Stromal cell of bone marrow (primary cell): ENCODE measurements at places on chromosomes 13 and 19.

GRCh38 chr13:74015137-74015536 lies 119.1 kb downstream of the KLF12 start:
- no peak for DNase-seq

- no peak for DNase-seq
Measured at GRCh38 chr19:33039108-33039599, 25.5 kb downstream of the RHPN2 start.

- no peak for DNase-seq
Measured at GRCh38 chr19:10501971-10502523, 1.1 kb downstream of the KEAP1 start.

GRCh38 chr19:47427241-47428176 lies 8.2 kb upstream of the MEIS3 start:
- DNase-seq: no peak

- DNase-seq: no peak
Measured at GRCh38 chr13:102873653-102874052, 27.8 kb downstream of the ERCC5 start.

- DNase-seq: peak; percentile 30
Measured at GRCh38 chr19:15358918-15359317, 20.7 kb downstream of the AKAP8 start.

- no peak for DNase-seq
Measured at GRCh38 chr13:51704399-51705313, 99.3 kb downstream of the DHRS12 start.

GRCh38 chr13:95880331-95880730 lies 172.9 kb downstream of the UGGT2 start:
- no peak for DNase-seq

DNA sequence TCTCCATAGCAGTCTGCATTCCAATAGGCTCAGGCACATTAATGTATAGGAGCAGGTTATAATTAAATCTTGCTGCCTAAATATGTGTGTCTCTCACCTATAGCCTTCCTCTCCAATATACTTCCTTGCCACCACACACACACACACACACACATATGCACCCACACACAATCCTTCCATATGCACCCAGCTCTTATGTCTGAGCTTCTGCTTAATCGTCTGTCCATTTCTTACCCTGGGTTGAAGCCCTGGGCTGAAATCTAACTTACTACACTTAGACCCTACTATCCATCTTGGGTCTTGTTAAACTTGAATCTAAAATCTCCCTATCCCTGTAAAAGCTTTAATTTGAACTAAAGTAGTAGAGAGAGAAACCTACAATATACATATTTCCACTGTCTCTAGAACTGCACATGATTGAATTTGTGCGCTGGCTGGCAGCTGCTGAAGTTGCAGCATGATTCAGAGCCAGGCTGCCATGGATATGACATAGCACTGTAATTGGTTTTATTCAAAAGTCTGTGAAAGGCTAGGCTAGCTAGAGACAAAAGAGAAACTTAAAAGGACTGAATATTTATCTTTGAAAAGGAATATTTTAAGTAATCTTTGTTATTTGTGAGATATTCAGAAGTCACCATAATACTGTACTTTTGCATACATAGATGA lies 25.7 kb upstream of the FREM2 start:
- DNase-seq: no peak

DNA sequence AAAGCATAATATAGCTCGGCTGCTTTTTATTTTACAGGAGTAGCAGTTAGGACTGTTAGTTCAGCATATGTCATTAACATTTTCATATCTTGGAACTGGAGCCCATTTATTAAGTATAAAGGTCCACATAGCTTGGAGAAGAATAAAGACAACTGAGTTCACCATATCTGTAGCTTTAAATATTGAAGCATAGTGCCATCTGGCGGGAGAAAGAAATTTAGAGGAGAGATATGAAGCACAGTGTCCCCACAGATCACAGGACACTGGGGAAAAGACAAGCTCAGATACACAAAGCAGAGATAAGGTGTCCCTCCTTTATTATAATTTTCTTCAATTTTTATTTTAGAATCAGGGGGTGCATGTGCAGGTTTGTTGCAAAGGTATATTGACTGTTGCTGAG lies 104.7 kb upstream of the FREM2 start:
- DNase-seq: peak; percentile 21

GRCh38 chr19:2016041-2016807 lies 710 bp upstream of the BTBD2 start:
- peak; percentile 74 for DNase-seq

GRCh38 chr13:99657848-99658260 lies 156.6 kb downstream of the TM9SF2 start:
- DNase-seq: no peak

- no peak for DNase-seq
Measured at GRCh38 chr19:17950310-17951156, 16.4 kb upstream of the KCNN1 start.

- no peak for DNase-seq
Measured at GRCh38 chr19:52297601-52298364, 814 bp downstream of the ZNF480 start.

DNA sequence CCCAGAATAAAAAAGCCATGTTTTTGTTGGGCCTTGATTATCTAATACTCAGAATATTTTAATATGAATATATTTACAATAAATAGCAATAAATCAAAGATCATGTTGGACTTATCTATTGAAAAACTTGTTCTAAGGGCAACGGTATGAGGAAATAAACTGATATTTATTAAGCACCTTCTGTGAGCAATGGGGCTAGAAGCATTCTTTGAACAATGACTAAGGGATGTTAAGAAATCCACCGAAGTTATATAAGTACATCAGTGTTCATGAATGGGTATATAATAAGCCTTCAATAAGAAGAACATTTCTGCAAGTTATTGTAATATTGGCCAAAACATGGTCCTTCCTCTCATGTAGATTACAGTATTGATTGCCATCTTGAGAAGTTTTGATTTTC lies 221.8 kb downstream of the OXGR1 start:
- DNase-seq: no peak

DNA sequence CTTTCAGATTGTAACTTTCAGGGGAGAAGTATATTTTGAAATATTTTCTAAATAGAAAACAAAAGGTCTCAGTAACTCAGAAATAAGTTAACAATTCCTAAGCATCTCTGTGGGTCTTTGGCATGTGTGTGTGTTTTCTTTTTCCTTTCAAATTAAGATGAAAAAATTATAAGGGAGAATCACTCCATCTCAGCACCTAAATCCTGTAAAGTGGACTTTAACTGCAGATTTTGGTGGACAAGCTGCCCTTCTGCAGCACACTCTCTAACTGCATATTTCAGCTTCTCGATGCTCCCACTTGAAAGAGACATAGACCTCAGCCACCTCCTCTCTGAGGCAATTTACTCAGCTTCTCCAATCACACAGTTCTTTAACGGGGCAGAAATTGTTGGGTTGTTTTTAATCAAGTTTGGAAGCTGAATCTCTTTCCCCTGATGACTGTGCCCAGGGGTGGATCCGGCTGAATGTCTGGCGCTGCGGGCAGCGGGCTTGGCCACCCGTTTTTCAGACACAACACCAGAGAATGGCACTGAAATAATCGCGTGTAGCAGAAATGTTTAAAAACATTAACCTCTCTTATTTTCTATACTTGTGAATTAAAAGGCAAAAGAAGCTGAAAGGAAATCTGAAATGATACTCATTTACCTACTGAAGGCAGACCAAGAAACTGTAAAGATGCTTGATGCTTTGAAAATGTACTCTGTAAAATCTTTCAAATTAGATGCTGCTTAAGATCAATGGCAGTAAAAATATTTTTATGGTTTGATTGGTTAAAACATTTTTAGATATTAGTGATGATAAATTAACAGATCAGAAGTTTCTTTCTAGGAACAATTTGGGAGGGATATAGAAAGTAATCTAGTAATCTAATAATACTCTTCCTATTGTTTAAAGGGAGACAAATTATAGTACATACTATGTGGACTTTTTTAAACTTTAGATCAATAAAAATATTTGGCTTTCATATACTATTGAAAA lies 12.4 kb downstream of the ZIC2 start:
- no peak for DNase-seq

DNA sequence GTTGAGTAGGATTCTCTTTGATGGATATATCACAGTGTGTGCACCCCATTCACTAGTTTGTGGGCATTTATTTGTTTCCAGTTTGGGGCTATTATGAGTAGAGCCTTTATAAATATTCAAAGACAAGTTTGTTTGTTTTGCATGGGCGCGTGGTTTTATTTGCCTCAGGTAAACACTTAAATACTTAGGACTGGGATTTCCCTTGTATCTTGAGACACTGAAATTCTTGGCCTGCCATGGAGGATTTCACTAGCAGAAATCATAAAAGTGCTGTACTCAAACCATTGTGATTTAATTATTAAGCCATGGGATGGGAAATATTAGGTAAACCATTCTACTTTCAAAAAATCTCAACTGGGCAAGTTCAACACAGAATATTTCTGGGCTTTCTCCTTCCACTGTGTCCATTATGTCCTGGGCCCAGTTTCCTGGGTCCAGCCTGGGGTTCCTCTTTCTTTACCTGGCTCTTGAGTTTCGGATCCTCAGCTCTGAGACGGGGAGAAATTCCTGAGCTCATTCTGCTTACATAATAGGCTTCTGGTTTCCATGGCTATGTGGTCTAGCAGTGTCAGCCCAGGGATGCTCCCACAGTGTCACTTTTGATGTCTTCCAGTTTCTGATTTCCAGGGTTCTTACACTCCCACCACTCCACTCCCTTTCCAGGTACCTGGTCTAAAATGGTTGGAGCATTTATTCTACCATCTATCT lies 14.4 kb downstream of the MYO16 start:
- DNase-seq: no peak

GRCh38 chr19:46975925-46976782 lies 43.5 kb upstream of the NPAS1 start:
- peak; percentile 97 for DNase-seq

- no peak for DNase-seq
Measured at GRCh38 chr13:46521921-46522747, 30.8 kb upstream of the LRCH1 start.

DNA sequence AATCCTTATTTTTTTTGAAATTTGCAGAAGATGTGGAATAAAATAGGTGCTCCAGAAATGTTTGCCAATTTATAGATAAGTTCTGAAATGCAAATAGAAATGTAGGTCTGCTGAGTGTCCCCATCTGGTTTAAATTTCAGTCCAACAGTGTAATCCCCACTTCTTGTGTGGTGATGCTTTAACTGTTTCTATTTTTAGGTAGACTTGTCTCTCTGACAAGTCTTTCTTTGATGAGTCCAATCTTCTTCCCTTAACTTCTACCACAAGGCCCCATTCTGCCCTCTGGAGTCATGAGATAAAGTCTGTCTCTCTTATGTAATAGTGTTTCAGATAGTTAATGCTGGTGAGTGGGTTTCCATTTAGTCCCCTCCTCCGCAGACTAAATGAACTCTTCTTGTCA lies 390.4 kb downstream of the RFC3 start:
- DNase-seq: no peak

- no peak for DNase-seq
Measured at GRCh38 chr13:29108068-29108786, 288.1 kb downstream of the MTUS2 start.

- DNase-seq: peak; percentile 87
Measured at GRCh38 chr13:26061947-26062346, 10.1 kb upstream of the SHISA2 start.

GRCh38 chr19:48154003-48154402 lies 16.1 kb downstream of the LIG1 start:
- DNase-seq: no peak

- DNase-seq: no peak
Measured at GRCh38 chr13:113861433-113862030, 2.3 kb downstream of the GAS6 start.

DNA sequence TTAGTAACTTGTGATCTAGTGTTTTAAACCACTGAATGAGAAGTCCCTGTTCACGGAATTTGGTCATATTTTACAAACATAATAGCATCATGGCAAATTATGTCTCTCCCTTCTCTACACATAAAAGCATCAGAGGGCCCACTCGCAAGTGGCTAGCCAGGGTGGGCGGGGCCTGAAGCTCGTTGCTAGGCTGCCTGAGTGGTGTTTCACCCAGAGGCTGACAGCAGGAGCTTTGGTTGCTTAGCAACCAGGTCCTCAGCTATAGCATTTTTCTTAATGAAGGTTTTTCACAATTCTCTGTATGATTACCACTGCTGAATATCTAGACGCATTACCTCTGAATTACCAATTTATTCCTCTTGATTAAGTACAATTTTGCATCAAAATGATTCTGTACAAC lies 126.5 kb downstream of the NALCN start:
- DNase-seq: no peak

GRCh38 chr19:17772172-17772571 lies 20.9 kb downstream of the FCHO1 start:
- DNase-seq: no peak

- DNase-seq: no peak
Measured at GRCh38 chr19:33771384-33772101, 25.1 kb upstream of the KCTD15 start.

- DNase-seq: no peak
Measured at GRCh38 chr13:94813920-94814475, 101.7 kb upstream of the SOX21 start.

GRCh38 chr13:25771202-25771601 lies 280.6 kb downstream of the SHISA2 start:
- DNase-seq: no peak

- no peak for DNase-seq
Measured at GRCh38 chr19:10384580-10384979, 4.2 kb upstream of the TYK2 start.

DNA sequence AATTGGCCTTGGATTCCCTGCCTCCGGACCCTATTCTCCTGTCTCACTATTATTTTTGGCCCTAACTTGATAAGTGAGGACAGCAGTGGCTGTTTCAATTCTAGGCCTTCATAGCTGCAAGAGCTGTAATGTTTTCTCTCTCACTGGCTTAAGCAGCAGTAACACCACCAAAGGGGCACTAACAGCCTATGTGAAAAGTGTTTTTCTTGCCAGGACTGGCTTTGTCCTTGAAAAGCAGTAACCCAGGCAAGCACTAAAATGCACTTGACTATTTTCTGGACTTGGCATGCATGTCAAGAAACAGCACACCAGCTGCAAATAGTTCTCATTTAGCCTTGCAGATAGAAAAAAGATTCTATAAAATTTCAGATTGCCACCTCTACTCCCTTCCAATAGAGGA lies 9.3 kb upstream of the FBXL3 start:
- DNase-seq: no peak

DNA sequence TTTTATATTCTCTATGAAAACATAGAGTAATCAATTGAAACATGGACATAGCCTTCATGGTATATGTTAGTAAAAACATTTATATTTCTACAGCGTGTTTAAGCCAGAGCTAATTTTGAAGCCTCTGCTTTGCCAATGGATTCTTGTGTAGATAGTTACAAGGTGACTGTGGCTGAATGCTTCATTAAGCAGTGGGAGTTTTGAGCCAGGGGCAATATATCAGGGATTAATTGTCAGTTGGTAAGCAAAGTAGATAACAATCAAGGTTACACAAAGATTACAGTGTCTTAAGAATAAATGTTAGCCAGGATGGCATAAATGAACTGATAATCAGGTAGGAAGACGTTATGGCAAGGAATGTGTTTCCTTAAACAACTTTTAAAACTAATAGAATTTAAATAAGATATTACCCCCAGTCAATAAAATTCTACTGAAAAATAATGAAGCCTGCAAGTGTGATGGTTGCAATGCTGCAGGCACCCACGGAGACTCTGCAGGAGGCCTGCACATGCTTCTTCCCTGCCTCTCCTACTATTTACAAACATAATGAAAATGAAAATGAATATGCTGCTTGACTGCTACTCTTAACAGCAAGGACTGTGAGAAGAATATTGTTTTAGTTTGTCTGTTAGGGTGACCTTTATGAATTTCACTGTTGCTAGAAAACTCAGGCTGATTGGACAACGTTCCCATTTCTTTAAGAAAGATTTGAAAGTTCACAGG lies 588.5 kb downstream of the GPC5 start:
- DNase-seq: no peak

GRCh38 chr19:5586300-5587070 lies 18.7 kb upstream of the TINCR start:
- no peak for DNase-seq

GRCh38 chr13:113129921-113130750 lies 7.5 kb downstream of the F10 start:
- DNase-seq: no peak
